ENCODE measurements at places on chromosomes 2 and 18. TPM values are rescaled to one million over a fixed set of nuclear protein-coding genes. Genes with fewer than 3 reads are reported as not detected.

DNA sequence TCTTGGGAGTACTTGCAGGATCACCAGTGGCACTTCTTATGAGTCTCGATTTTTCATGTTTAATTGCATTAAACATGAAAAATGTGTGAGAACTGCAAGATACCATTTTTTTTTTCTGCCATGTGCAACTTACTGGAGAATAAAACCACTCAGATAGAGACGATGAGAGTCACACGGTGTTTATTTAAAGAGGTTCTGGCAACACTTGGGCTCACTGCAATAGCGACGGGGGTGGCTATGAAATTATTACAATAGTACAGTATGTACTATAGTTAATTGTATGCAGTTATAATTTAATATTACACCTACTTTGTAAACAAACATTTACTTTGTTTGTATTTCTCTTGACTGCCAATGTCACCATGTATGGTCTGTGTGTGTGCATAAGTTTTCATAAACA lies 479.8 kb downstream of the NUP35 start:
- no peak for DNase-seq

DNA sequence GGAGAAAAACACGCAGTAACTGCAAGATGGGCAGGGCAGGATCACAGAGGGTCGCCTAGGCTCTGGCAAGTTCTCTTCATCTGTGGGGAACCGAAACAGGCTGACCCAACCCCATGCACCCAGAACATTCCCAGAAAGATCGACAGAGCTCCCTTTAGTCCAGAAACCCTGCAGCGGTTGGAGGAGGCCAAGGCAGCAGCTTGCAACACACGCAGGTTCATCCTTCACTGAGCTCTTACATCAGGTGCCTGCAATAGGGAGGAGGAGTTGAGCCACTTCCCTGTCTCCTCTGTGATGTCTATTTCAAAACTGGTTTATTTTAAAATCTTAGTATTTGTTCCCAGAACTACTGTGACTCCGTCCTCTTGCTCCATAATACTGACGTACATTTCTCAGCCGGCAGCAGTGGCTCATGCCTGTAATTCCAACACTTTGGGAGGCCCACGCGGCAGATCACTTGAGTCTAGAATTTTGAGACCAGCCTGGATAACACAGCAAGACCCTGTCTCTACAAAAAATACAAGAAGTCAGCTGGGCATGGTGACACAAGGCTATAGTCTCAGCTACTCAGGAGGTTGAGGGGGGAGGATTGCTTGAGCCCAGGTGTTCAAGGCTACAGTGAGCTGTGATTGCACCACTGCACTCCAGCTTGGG lies 11.5 kb upstream of the SLC11A1 start:
- DNase-seq, result no peak

GRCh38 chr2:235690809-235691450 lies 197.1 kb downstream of the AGAP1 start:
- no peak for DNase-seq

GRCh38 chr2:180443888-180444287 lies 436.8 kb upstream of the CWC22 start:
- no peak for DNase-seq

DNA sequence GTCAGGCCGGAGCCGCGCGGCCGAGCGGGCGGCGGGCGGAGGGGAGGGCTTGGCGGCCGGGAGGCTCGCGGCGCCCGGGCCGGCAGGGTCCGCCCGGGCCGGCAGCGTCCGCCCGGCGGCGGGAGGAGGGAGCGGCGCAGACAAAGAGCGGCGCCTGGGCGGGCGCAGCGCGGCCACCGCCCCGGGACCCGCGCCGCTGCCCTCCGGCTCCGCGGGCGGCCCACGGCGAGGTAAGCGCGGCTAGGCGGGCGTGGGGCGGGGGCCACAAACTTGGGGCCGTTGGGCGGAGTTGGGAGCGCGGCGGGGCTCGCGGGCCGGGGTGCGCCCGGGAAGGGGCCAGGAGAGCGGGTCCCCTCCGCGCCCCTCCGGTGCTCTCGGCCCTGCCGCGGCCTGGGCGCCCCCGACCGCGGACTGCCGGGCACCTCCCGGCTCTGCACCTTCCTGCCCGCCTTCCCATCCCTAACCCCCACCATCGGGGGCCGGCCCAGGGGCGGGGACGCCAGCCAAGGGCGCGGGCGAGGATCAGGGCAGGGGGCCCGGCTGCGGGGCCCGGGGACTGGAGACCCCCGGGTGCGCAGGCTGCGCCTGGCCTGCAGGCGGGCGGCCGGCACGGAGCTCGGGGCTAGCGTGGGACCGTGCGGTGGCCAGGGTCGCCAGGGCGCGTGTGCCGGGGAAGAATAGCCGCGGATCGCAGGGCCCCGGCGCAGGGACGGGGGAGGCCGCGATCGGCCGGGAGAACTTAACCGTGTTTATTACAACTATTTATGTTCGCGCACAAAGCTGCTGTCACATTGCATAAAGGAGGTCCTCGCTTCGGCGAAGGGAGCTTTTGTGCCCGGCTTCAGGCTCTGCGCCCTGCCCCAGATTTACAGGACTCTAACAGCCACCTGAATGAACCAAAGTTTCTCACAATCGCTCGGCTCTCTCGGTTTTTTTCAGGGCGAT lies at the start of gene NCK2:
NCK2 (plus strand) TSS at position 4 of the 945 bp plus-strand sequence. CDS start 110,152 bp downstream, outside the sequence.
- DNase-seq, result no peak

- no peak for DNase-seq
These were observed 279.0 kb upstream of the NRP2 start for GRCh38 chr2:205403244-205403825.

GCG gene
- polyA plus RNA-seq, result not detected

DNA sequence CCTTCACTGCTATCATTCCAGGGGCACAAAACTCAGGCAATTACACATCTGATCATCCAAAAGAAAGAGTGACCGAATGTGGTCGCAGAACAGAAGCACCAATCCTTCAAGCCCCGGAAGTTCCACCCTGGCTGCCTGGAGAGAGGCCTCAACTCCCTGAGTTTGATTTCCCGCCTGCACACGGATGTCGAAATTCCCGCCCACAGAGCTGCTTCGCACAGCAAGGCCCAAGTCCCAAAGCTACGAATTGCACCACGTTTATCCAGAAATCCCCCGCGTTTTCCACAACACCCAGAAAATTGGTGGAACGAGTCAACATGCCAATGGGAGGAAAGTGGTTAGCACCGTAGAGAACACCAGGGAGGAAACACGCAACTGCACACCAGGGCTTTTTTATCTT lies 445.4 kb downstream of the EIPR1 start:
- no peak for DNase-seq

CNDP1 gene
- 1.7 TPM for polyA plus RNA-seq

DNA sequence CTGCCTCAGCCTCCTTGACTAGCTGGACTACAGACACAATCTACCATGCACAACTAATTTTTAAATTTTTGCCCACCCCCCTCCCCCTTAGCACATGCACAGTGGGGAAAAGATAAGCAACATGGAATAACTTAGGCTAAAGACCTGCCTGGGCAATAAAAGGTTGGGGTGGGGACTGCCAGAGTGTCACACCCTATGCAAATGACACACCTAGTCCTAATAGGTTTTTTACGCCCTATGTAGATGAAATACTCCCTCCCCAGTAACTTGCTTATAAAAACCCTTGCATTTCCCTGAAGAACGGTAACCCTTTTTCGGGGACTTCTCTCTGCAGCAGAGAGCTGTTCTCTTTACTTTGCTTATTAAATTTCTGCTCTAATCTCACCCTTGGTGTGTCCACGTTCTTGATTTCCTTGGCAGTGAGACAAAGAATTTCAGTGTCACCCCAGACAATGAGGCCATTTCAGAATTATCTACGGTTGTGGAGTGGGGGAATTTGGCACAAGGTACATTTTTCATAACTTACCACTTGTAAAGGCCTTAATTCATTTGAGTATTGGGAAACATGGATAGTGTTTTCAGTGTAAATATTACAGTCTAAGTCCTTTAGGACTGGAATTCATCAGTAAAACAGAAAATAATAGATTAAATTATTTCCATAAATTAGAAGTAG lies 109.2 kb downstream of the NOL4 start:
- DNase-seq, result no peak

- no peak for DNase-seq
These were observed 1091.2 kb upstream of the PIK3C3 start for GRCh38 chr18:40863801-40864200.

SCN9A gene
- polyA plus RNA-seq, result 1.9 TPM

- no peak for DNase-seq
These were observed 203.5 kb downstream of the UXS1 start for GRCh38 chr2:105990624-105991023.

LRRTM4 gene
- polyA plus RNA-seq, result 1.5 TPM

GRCh38 chr2:144801766-144802165 lies 281.8 kb upstream of the ZEB2 start:
- DNase-seq, result no peak

- DNase-seq, result no peak
These were observed 247.9 kb downstream of the NDUFA10 start for GRCh38 chr2:239777219-239777618.

DNA sequence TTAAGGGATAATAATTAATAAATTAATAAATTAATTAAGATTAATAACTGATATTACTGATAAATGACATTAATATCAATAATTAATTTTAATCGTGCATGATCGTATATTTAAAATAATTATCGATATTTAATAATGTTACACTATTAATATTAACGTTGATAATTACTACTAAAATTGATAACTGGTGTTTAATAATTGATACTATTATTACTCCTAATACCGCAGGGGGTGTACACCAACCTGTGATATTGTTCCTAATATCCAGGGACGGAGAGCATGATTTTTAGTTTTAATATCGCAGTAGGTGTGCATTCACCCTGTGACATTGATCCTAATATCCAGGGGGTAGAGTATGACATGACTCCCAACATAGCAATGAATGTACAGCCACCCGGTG lies 1930.8 kb downstream of the SUCLG1 start:
- no peak for DNase-seq

DNA sequence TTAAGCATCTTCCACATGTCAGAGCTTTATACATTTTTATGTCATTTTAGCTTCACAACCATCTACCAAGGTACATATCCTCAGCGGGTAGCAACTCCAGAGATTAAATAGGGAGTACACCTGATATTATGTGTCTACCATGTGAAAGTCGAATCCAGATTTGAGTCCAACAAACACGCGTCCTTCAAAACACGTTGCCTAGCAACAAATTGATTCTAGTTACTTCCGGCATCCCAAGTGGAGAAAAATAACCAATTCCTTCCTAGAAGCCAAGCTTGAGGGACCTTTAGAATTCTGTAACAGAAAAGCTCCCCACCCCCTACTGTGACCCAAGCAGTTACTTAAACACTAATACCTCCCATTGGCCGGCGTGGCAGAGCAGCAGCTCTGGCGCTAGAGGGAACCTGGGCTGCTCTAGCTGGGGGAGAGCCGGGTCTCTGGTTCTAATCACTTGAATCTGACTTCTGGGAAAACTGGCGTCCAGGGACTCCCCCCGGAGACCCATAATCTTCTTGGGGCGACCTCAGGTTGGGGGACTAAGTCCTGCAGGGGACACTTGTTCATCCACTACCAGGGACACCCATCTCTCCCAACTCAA lies at the start of gene ERICH2:
ERICH2 (plus strand) TSS at position 371 of the 598 bp plus-strand sequence. CDS start 304 bp downstream, outside the sequence.
- DNase-seq, result peak; percentile 36

- no peak for DNase-seq
These were observed 86.8 kb downstream of the ALK start for GRCh38 chr2:29834624-29835023.

GRCh38 chr2:237358721-237359517 lies 55.0 kb downstream of the COL6A3 start:
- no peak for DNase-seq

DNA sequence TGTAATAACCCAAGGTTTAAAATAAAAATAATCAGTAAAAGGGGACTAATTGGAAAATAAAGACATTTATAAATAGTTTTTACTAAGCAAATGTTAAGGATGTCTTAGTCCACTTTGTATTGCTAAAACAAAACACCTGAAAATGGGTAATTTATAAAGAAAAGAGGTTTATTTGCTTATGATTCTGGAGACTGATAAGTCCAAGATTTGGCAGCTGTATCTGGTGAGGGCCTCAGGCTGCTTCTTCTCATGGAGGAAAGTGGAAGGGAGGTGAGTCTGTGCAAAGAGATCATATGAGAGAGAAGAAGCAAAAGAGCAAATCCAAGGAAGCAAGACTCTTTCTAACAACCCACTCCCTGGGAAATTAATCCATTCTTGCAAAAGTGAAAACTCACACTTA lies 299.5 kb downstream of the DSC3 start:
- DNase-seq, result no peak

GBX2 gene
- polyA plus RNA-seq, result 0.91 TPM

INHBB gene
- not detected for polyA plus RNA-seq

ELAC1 gene
- 17.5 TPM for polyA plus RNA-seq

GRCh38 chr18:48859311-48860268 lies 91.2 kb downstream of the SMAD7 start:
- no peak for DNase-seq

- DNase-seq, result no peak
These were observed 1456.1 kb upstream of the ACVR2A start for GRCh38 chr2:146388757-146389156.

DNA sequence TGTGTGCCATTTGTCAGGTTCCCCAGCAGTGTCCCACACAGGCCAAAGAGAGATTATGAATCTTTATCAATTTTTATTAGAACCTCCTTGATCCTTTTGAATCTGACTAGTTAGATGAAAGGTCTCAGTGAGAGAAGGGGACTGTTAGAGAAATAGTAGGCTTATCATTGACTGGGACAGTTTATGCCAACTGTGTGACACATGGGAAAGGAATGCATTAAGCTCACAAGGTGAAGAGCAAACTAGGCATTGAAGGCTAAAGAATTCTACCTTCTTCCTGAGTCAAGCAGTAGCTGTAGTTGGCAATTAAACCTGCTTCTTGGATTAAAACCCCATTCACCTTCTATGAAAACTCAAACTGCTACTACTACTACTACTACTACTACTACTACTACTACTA lies 389.6 kb upstream of the CDH19 start:
- no peak for DNase-seq

PROKR1 gene
- polyA plus RNA-seq, result 0.25 TPM

DNA sequence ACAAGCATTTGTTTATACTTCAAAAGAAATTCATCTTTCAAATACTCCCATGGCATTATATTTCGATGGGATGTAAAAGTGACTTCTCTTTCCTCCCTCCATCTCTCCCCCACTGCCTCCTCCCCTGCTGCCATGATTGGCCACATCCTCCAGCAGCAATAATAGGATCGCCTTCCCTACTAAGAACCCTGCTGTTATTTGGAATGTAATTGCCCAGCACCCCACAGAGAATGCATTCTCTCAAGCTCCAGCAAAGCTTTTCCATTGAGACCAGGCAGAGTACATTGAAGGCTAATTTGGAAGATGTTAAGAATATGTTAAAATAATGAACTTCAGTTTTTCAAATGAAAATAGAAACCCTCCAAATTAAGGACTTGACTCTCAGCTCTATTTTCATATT lies 375.4 kb upstream of the ACVR2A start:
- DNase-seq, result no peak

DNA sequence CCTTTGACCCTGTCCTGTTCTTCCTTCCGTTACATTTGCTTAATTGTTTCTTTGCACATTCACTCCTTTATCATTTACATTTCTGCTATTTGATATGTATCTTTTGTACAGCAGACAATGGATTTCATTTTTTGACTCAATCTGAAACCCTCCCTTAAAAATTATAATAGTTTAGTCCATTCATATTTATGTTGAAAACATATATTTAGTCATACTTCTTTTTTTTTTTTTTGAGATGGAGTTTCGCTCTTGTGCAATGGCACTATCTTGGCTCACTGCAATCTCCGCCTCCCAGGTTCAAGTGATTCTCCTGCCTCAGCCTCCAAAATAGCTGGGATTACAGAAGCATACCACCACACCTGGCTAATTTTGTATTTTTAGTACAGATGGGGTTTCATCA lies 95.3 kb upstream of the TGFA start:
- no peak for DNase-seq

GRCh38 chr2:66456183-66457041 lies 21.5 kb downstream of the MEIS1 start:
- DNase-seq, result no peak

Measured in left renal cortex interstitium (tissue), 4 donors.